ENCODE measurements at places on chromosomes 1 and 21.

- DNase-seq = no peak
Observed at GRCh38 chr21:44484498-44485253, 29.4 kb downstream of the LRRC3 start.

DNA sequence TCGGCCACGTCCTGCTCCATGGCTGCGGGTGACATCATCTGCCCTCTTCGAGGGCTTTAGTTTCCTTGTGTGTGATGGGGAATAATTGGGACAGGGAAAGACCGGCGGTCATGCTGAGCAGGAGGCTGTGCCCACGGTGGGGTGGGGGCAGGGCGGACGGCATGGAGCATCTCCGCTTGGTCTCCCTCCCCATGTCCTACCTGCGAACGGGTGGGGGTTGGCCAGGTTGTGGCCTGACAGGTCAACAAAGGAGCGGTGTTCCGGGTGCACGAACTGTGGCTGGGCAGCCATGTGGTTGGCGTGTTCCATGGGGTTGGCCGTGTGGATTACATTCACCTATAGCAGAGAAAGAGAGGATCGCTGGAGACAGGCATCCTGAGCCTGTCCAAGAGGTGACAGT is 80.0 kb downstream of the PIK3CD start:
- no peak for DNase-seq

DNA sequence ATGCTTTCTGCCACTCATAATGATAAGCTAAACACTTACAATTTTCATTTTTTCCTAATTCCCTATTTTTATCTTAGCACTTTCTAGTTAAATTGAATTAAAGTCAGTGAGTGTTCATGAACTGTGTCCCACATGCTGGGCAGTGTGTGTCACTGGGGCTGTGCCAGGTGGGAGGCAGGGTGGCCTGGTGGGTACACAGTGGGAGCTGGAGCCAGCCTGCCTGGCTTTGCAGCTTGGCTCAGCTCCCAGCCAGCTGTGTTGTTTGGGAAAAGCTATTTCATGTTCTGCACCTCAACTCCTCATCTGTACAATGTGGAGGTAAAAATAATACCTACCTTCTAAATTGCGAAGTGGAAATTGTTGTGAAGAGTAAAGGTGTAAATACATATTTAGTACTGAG is 238.4 kb downstream of the PLA2G4A start:
- DNase-seq = no peak

DNA sequence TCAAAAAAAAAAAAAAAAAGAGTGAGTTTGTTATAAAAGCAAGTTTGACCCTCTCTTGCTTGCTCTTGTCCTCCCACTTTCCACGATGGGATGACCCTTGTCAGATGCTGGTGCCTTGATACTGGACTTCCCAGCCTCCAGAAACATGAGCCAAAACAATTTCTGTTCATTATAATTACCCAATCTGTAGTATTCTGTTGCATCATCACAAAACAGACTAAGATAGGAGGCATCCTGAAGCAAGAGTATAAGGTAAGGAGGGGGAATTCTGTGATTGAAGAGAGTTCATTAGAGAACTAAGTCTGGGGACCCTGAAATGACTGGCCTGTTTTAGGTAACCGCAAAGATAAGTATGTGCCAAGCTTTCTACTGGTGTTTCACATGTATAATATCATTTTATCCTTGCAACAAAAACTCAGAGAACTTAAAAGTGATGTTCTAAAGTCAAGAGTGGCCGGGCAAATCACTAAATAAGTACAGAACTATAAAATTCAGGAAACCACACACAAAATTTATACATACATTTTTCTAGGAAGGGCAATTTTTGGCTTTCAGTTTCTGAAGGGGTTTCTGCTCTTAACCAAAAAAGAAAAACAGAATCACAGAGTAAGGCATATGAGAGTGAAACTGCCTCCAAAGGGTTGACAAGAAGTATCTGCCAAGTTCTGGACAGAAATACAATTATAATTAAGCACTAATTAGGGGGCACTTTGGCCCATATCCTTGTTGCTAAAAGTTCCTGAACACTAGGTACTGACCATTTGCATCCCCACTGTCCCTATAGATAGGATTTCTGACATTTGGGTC is 14.0 kb downstream of the DNALI1 start:
- no peak for DNase-seq

DNA sequence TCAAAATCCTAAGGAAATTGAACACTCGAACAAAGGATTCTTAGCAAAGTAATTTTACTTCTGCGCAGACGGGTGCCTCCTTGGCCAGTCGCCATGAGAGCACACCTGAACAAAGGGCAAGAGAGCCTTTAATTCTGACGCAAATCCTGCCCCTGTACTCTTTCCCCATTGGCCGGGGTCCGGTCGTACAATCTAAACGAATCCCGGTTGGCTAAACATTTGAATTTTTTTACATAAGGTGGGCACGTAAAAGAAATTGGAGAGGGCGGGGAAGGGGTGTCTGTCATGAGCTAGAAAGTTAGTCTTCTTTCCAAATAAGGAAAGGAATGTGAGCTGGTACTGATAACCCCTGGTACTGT is 8.2 kb upstream of the IL22RA1 start:
- peak; percentile 66 for DNase-seq

- DNase-seq = no peak
Observed at GRCh38 chr1:116628448-116628847, 39.1 kb downstream of the IGSF3 start.

DNA sequence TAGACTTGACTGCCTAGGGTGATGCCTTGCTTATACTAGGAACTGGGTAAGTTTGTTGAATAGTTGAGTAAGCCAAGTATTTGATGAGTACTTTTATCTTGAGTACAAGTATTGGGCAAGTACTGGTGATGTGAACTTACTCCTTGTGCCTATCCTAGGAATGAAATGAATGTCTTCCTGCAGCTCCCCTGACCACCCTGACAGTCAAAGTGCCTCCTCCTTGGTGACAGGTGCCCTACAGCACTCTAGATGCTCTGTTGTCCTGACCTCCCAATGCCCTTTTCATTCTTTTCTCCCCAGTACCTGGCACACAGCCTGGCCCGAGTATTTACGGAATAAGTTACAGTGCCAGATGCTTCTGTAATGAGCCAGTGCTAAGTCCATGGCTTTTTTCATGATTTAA is 25.5 kb downstream of the PCSK9 start:
- DNase-seq = no peak

- no peak for DNase-seq
Observed at GRCh38 chr21:25983745-25984144, 186.8 kb downstream of the APP start.

DNA sequence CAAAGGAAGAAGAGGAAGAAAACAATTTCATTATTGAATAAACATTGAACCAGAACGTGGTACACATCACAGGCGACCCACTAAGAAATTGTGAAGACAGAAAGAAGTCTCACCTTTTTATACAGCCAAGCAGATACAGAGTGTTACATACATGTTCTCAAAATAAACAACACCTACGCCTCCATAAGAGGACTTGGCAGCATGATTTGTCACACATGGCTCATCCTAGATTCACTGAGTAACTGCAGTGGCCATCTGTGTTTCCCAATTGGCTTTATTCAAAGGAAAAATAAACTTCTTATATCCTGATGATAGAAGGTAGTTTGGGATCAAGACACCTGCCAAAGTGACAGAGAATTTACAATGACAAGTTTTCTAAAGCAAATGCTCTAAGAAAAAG is 7.6 kb upstream of the KRTAP19-8 start:
- DNase-seq = no peak

DNA sequence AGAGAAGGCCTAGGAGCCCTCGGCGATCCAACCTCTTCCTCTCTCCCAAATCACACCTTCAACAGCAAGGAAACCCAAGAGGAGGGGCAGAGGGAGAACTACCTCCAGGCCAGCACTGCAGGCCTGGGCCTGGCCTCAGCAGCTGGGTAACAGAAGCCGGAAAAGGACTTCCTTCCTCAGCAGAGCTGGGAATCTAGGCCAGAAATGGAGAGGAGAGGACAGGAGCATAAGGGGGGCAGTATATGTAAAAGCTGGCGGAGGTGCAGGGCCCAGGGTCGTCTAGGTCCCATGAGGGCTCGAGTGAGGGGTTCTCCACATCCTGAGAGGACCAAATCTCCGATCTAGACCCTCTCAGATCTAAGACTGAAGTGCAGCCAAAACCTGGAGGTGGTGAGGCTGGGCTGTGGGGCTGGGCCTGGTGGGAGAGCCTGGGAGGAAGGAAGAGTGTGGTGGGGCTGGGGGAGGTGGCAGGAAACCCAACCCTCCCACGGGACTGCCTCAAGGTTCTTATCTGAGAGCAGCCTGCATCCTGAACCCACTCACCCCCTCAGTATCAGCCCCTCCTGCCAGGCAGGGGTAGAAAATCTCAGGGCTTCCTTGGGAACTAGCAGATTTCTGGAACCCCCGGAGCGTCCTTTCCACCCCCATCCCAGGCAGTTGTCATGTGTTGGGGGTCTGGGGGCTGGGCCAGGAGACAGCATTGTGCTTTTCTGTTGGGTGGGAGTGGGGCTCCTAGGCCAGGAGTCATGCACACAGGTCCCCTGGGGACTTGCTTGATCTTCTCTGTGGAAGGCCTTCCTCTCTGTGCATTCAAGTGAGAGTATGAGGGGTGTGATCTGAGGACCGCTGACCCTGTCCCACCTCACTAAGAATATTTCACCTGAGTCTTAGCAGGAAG is 33.0 kb downstream of the PIK3C2B start:
- DNase-seq = no peak

- DNase-seq = no peak
Observed at GRCh38 chr21:36092681-36093080, 22.9 kb downstream of the CBR1 start.

GRCh38 chr1:66777831-66778230 is 23.2 kb downstream of the INSL5 start:
- no peak for DNase-seq

DNA sequence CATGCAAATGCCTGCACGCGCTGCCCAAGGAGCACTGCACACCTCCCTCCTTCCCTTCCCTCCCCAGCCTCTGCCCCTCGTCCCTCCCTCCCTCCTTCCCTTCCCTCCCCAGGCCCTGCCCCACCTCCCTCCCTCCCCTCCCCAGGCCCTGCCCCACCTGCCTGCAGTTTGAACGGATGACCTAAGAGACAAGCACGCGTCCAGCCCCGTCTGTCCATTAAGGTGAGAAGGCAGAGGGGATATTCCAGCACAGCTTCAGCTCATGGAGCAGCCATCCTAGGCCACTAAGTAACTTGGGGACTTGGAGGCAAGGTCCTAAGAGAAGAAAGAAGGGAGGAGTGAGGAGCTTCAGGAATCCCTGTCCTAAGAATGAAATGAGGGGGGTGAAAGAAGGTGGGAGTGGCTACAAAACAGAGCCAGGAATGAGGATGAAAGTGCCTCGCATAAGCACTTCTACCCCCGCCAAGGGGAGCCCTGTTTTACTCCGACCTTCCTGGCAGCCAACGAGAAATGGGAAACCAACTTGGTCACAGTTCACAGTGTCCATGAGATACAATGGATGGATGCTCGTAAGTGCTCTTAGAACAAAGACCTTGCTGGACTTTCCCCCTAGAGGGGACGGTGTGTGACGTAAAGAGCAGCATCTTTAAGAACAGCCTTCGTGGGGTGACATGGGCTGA is 21.3 kb upstream of the EFHD2 start:
- no peak for DNase-seq

GRCh38 chr1:67572594-67573221 is 112.3 kb upstream of the GADD45A start:
- DNase-seq = no peak

- no peak for DNase-seq
Observed at GRCh38 chr1:75964760-75965408, 32.7 kb upstream of the ASB17 start.
